ENCODE measurements at places on chromosomes 16 and 17.

GRCh38 chr17:77540975-77541374 lies 400.2 kb downstream of the SEC14L1 start:
- no peak for DNase-seq

DNA sequence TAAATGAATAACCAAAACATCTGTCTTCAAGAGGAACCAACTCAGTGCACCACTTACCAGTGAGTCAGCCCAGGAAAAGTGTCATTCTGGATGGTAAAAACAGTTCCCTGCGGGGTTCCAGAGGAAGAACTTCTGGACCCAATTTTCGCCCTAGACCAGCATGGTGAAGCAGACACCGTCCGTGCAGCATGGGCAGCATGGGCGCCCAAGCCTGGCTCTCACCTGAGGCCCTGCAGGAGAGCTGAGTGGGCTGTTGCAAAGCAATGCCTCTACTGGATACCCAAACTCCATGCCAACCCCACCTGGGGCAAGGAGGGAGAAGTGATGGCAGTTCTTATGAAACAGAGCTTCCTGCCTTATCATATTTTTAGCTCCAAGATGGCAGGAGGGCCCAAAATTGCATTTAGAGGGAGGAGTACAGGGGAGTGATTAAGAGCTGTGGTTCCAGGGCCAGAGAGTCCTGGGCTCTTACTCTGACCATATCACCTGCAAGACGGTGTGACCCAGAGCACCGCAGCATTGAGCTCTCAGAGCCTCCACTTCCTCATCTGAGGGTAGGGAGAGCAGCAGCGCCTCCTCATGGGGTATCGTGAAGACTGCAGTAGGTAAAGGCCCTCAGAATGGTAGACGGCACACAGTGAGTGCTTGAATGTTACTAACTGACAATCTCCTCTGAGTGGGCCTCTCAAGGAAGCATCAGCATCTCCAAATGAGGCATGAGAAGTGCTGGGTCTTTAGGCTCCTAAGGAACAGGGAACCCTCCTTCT lies 16.6 kb upstream of the INPP5K start:
- DNase-seq = no peak

DNA sequence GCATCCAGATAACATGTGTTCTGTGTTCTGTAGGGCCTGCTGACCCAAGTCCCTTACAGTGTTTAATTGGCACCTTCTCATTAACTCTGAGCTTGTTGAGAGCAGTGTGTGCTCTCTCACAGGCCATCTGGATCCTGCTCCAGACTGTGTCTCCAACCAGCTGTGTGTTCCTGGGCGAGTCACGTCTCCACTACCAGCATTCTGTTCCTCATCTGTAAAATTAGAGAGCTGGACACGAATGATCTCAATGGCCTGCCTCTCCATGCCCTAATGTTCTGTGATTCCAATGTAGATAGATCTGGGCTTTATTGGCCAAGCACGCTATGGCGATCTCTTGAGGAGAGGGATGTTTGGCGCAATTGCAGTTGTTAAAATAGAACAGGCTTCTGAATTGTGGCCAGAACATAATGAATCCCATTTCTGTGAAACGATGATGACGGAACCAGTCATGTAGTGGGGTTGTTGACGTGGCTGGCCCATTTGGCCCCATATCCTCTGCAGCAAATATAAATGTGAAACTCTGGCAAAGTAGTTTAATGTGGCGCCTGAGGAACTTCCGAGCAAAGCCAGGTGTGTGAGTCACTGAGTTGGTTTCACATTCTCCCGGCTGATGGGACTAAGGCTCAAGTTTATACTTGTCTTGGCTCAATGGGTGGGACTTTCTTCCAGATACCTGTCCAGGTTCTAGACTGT lies 22.2 kb downstream of the TBX4 start:
- no peak for DNase-seq

GRCh38 chr17:2319051-2319450 lies 15.3 kb downstream of the SRR start:
- DNase-seq = no peak

GRCh38 chr17:66930933-66931332 lies 33.6 kb upstream of the CACNG4 start:
- DNase-seq = no peak
